ENCODE measurements at places on chromosomes 5 and 9.

DNA sequence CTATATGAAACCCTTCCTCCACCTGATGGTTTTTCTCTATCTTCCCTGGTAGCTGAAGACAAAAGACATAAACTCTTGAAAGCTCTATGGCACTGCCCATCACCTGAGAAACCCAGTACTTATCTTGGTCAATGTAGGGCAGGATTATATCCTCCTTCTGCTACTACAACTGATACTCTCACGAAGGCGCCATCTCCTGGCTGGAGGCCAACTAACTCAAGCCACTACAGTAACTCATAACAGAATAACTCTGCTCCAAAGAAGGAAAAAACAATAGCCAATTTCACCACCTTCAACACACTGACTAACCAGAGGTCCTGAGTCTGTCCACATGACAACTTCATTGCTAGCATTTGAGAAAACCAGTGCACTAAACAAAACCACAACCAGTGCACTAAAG is 409.2 kb downstream of the CETN3 start:
- DNase-seq: no peak

GRCh38 chr5:61472172-61472958 is 140.3 kb downstream of the ZSWIM6 start:
- no peak for DNase-seq

DNA sequence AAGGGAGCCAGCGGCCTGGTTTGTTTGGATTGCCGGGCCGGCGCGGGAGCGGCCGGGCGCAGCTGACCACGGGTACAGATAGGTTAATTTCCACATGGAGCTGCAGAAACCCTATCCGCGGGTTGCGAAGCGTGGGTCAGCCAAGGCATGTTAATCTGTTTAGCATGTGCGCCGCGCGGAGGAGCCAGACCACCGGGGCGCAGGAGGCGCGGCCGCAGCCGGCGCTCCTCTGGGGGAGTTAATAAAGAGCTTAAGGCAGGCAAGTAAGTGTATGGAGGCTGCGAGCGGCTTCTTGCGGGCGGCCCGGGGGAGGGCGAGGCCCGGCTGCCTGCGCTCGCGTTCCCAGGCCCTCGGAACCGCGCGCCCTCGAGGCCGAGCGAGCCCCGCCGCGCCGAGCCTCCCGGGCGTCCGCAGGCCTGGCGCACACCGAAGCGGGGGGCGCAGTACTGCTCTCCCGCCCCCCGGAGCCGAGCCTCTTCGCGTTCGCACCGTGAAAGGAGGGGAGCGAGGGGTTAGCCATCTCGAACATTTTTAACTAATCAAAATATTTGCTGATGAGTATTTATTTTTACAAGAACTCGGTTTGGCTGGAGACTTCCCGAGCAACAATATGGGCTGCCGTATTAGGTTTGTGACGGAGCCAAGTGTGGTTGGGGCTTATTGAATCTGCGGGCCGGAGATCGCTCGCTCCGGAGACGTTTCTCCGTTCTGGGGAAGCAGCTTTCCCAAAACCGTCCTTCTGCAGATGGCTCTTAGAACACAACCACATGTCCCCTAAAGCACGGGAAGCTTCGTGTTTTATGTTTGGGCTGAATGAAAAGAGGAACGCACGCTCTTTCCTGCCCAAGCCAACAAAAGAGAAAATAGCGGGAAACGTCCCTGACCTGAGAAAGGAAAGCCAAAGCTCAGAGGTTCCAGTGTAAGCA is 28.8 kb downstream of the FOXD1 start:
- DNase-seq: no peak

DNA sequence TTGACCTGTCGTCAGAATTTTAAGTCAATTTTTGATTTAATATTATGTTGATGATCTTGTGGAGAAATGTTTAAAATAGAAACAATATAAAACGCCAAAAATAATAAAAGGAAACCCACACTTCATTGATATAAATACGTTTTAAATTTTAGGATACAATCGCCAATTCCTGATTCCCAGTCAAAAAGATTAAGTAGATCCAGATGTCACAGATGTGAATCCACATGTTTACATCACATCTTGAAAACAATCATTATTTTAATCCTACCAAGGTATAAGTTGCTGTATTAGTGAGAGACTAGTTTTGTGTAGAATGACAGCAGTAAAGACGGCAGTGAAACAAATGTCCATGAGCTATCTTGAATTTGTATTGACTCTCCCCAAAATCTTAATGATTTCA is 4.9 kb downstream of the TAS2R1 start:
- DNase-seq: no peak

DNA sequence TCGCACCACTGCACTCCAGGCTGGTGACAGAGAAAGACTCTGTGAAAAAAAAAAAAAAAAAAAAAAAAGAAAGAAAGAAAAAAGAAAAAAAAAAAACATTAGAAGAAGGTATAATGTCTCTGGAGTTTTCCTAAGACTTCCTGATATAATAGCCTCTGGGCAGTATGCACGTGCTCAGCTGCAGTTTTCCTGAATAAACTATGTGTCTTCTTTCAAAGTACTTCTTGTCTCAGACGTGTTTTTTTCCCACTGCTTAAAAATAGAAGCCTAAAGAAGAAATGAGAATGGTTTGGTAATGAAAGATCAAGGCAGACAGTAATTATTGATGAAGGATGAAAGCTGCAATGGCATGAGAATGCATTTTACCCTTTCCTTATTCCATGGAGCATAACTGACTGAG is 148.1 kb upstream of the TRPC7 start:
- no peak for DNase-seq

DNA sequence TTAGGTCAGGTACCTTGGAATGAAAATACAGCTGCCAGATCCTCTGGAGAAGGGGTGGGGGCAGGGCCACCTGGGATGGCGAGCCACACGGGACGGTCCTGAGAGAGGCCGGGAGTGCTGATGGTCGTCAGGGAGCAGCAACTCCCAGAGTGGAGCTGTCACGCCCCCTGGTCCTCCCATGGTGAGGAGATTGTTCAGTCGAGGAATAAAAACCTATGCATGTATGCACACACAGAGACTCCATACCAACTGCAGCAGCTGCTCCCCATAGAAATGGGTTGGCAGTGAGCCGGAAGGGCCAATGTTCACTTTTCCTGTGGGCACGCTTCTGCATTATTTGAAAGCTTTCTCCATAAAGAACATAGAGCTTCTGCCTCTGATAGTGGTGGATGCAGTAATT is 45.2 kb upstream of the SEMA4D start:
- DNase-seq: no peak

GRCh38 chr9:87734106-87734505 is 8.2 kb downstream of the CTSL start:
- DNase-seq: no peak

DNA sequence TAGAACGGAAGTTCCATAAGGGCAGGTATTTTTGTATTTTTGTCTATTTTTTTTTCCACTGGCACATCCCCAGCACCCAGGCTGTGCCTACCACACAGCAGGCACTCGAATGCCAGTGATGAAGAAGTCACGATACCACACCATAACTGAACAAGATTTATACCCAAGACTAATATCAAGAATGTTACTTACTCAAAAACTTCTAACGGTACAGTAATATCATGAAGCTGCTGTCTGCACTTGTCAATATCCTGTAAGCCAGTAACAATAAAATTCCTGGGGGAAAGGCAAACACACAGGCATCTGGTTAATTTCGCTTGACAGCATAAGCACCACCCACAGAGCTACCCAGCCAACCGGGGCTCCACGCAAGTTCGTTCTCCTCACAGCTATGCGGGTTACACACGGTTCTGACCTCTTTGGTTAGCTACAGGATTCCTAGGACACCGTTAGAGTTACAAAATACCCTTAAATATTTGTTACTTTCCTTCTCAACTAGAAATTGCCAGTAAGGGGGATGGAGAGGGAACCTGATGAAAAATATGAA is 1.3 kb downstream of the MED10 start:
- no peak for DNase-seq

GRCh38 chr9:97845130-97845529 is 7.9 kb upstream of the FOXE1 start:
- no peak for DNase-seq

DNA sequence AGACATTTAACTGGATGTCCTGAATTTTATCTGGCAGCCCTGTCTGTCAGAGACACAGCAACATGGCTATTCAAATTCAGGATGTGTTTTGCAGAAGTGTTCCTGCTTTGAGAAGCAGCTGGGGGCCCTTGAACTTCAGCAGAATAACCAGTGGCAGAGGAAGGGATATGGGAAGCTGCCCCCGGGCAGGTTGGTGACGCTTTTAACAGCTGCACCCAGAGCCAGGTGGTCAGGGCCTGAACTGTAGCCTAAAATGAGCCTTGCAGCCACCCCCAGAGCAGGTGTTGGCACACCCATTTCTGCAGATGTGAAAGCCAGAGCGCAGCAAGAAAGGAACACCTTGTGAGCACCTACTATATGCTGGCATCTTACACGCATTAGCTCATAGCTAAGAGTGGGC is 128.7 kb upstream of the BOD1 start:
- no peak for DNase-seq

DNA sequence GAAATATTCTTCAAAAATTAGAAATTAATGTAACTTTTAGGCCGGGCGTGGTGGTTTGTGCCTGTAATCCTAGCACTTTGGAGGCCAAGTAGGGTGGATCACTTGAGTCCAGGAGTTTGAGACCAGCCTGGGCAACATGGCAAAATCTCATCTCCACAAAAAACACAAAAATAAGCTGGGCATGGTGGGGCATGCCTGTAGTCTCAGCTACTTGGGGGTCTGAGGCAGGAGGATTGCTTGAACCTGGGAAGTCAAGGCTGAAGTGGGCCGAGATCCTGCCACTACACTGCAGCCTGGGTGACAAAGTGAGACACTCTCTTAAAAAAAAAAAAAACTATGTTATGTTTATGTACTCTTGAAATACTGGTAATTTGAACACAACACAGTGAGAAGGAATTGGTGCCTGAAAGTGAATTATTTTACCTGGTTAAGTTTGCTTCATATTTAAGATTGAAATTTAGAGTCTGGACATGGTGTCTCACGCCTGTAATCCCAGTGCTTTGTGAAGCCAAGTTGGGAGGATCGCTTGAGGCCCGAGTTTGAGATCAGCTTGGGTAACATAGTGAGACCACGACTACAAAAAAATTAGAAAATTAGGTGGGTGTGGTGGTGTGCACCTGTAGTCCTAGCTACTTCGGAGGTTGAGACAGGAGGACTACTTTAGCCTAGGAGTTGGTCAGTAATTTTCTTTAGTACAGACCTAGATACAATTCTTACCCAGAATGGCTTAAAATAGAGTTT is 15.0 kb downstream of the ARRDC3 start:
- no peak for DNase-seq

DNA sequence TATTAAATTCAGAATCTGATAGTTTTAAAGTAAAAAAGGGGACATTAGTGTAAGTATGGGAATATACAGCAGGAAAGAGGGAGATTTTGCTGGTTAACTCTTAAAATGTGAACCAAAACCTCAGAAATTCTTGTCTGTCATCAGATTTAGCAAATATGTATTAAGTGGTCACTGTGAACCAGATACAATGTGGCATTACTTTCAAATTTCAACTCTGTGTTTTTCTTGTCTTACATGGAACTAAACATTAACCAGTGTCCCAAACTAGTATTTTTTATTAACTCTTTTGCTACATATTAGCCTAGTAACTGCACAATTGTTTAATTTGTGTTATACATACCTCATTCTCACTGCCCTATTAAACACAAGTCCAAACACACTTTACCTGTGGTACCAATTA is 259.9 kb upstream of the RASA1 start:
- no peak for DNase-seq

DNA sequence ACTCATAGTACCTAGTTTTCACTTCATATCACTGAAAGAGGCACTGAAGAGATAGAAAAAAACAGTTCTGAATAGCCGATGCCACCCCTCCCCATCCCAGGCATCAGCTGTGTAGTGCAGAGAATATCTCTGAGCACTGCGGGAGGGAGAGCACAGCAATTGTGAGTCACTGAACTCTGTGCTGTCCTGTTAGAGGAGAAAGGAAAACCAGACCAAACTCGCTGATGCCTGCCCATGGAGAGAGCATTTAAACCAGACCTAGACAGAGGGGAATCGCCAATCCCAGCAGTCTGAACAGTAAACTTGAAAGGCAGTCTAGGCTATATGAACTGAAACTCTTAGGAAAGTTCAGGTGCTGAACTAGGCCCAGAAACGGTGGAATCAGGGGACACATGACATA is 120.1 kb upstream of the SLC30A5 start:
- DNase-seq: no peak

DNA sequence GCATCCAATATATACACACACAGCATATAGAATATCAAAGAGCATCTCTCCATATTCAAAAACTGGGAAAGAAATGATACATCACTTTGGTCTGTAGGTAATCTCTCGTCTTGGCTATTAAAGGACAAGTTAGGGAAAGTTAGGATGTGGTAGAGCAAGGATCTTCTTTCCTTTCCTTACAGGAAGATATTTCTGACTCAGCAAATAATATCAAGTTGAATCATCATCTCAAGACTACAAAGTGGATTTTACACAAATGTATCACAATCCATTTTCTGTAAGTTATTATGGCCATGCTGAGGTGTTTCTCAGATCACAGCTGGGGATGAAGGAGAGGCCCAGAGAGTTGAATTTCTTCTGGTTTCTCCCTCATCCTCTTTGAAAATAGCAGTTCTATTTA is 651.7 kb upstream of the CCNG1 start:
- DNase-seq: no peak

DNA sequence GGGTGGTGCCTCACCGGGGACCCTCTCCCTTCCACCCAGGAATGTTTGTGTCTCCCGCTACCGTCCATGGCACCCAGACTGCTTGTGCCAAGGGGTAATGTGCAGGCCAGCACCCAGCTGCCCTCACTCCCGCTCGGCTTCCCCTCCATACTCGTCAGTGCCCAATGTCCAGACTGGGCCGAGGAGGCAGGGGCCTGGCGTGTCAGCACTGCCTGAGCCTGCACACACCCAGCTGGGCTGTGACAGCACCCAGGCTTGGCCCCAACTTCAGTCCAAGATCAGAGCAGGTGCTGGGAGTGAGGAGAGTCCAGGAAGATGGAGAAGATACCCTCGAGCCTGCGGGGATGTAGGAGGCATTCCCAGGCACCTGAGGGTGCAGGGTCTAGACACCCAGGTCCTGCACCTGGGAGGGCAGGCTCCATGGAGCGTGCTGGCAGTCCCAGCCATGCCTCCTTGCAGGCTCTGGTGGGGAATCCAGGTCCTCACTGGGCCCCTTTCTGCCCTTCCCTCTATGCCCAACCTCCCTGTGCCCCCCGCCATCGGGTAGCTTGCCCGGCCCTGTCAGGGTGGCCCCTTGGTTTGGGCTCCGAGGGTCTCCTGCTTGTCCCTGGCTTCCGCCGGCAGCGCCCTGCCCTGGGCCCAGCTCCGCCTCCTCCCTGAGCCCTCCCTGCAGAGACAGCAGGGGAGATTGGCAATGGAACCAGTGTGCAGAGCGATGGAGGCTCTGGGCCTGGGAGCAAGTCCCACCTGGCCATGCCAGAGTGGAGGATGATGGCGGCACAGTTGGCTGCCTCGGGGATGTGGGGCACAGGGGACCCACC is 250.8 kb upstream of the EDIL3 start:
- no peak for DNase-seq

DNA sequence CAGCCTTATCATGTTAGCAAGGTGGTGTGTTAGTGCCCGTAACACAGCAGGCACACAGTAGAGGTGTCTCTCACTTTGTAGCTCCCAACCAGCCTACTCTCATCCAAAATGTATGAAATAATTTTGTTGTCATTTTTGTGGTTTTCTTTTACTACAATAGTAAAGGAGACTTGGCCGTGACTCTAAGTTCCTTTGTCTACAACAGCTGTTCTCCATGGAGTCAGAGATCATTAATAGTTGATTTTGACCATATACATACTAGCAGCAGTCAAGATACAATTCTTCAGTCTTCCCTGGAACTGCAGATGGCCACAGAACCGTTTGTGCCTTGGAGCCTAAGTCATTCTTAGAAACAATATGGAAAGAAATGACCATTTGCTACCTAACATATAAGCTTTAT is 567.1 kb downstream of the TLR4 start:
- no peak for DNase-seq

- no peak for DNase-seq
These were observed 17.3 kb downstream of the RIOK2 start for GRCh38 chr5:97165726-97166125.
